ENCODE measurements at places on chromosomes 4 and X.
A peak's percentile ranks its signal among the peaks of the same experiment; 100 is the strongest.

DNA sequence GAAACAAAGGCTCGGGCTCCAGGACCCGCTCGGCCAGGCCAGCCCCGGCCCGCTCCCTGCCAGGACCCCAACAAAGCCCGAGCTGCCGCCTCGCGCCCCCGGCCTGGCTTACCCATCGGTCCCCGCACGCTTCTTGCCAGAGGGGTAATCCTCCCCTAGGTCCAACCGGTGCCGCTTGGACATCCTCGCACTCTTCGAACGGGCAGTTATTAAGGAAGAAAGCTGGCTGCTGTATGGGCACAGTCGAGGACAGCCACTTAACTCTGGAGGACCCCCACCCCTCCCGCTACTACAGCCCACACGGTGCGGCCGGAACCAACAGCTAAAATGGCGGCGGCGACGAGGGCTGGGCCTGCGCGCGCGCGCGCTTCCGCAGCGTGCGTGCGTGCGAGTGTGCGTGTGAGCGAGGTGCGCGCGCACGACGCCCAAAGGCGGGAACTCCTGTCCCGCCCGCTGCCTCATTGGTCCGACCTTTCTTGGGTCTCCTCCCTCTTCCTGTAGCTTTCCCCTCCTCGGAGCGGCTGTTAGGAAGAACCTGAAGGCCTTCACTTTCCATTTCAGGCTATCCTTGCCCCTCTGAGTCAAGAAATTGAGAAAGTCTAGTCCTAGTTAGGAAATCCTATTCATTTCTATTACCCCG lies at the start of gene DHX15:
TSS of gene DHX15 (minus strand) at position 344 of the 640 bp plus-strand sequence. CDS start at position 183, 161 bp downstream.
- peak; percentile 97 for DNase-seq

DNA sequence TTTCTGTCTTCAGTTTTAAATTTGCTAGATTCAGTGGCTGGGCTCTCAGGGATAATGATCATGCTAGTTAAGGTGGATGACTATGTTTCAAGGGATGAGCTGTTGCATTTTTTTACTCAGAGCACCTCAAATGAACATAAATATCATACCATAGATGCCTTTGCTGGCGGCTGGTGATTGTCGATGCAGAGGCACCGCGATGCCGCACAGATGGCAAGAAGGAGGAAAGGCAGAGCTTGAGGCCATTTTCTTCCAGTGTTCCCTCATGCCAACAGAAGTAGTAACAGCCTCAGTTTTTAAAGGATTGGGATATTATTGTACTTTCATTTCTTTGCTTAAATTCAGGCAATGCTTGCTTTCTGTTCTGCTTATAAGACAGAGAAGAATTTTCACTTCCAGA lies 654.7 kb upstream of the IGFBP7 start:
- DNase-seq, result no peak

- no peak for DNase-seq
Observed at GRCh38 chr4:32184186-32184585, 1464.0 kb downstream of the PCDH7 start.

DNA sequence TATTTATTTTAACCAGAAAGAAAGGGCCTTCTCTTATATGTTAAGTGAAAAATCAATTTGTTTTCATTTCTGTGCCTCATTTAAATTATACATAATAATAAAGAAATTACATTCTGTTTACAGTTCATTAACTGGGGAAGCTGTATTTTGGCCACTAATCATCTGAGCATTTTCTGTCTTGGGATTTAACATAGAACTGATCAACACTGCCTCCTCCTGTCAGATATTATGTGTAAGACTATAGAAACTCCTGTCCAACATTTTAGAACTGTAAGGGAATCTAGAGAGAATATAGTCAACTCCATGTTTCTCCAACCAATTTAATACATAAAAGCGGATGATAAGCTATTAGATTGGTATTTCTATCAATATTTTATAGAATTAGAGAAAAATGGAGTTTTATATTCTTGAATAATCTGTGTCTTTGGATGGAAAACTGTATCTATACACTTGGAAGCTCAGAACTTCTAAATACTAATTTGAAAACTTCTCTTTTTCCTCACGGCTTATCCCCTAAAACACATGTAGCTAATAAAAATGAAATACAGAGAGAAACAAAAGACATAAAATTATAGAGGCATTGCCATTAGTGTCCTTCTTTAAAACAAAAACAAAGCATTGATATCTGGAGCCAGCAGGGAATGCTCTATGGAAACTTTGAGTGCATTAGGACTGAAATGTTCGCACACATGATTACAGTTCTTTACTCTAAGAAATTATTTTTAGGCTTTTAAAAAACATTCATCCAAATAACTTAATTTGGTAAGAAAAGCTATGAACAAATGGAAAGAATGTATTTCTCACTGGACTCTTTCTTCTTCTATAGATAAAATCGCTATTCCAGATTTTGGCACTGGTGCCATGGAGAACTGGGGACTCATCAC lies 33.1 kb downstream of the ENPEP start:
- no peak for DNase-seq

GRCh38 chr4:65661471-65661870 lies 8.8 kb downstream of the EPHA5 start:
- DNase-seq, result peak; percentile 31

GRCh38 chr4:153834901-153835300 lies 46.0 kb upstream of the SFRP2 start:
- DNase-seq, result no peak

DNA sequence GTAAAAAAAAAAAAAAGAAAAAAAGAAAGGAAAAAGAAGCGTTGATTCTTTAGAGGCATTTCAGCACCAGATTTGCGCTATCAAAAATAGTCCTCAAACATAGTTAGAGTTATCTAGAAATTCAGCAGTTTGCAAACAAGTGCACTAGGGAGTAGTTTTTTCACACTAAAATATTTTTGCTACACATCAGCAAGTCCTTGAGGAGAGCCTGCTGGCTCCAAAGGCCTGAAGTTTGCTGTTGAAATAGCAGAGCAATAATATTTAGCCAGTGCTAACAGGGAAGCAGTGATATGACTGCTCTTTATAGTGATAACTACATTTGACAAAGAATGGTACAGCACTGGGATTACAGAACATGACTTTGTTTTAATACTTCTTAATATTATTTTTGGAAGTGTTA lies 472.2 kb downstream of the PCDH7 start:
- no peak for DNase-seq

GRCh38 chr4:16692961-16693506 lies 205.4 kb downstream of the LDB2 start:
- DNase-seq, result no peak

- peak; percentile 72 for DNase-seq
Observed at GRCh38 chr4:89137695-89138094, 26.4 kb downstream of the TIGD2 start.

GRCh38 chrX:22660756-22661155 lies 339.0 kb upstream of the DDX53 start:
- no peak for DNase-seq

DNA sequence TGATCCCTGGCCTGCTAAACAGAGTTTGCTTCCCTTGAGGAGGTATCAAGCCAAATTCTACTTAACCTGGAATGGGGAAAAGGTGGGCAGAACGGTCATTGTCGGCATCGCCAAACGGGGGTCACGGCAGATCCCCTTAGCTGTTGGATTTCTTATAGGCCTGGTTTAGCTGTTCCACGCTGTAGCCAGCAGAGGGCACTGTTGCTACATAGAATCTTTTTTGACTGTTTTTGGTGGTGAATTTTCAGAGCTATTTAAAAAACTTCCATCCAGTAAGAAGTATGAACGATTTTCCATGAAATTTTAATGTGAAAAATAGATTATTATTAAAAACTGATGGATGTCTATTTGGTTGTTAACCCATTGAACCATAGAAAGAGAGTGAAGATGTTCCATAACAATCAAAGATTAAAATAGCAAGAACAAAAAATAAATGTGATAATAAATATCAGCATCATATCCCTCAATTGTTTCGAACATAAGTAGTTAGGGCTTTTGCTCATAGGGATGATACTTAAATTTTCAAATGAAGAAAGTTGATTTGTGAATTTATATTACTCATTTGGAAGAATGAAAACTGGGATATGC lies 56.6 kb downstream of the LINC00632 start:
- DNase-seq, result peak; percentile 43

DNA sequence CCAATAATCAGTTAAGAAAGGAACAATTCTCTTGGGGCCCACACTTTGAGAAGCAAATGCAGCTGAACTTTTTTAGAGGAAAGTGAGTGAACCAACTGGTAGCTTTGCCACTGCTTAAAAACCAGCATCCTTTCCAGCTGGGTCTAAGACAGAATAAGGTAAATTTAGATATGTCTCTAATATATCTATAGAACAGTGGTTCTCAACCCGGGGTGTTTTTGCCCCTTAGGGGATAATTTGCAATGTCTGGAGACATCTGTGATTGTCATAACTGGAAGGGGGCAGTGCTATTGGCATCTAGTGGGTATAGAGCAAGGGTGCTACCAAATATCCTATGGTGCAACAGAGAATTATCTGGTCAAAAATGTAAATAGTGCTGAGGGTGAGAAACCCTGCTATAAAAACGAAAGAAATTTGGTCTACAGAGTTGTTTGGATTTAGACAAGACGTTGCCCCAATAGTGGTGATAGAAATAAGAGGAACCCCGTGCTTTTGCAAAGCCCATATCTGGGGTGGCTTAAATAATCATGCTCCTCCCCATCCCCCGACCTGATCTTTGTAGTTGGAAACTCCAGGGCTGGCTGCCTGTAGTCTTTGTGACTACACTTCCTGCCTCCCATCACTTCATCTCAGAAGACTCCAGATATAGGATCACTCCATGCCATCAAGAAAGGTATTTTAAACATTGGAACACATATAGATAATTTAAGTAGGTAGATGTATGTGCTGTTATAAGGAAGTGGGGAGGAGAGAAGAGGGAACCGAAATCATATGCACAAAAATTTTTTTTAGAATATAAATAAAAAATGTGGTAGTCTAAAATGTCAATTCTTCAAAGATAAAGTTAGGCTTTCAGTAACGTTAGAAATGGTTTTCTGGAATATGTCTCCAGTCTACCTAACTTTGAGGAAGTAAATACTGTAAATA lies at the start of gene TLR7:
TSS of gene TLR7 (plus strand) at position 622 of the 927 bp plus-strand sequence. CDS start 507 bp downstream, outside the sequence.
- no peak for DNase-seq

DNA sequence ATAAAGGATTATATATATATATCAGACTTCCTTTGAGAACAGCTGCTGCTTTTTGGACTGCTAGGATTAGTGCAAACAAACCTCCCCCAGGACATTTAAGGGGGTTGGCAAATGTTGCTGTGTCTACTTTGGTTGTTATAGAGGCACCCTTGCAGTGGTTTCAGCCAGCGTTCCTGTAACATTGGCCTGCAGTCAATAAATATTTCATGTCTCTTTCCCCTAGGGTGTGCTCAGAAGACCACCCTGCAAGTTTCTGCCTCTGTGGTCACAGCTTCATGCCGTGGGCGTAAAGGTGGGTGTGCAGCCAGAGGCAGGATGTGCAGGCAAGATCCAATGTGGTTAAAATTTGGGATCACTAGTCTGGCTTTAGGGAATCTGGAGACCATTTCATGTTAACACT lies 28.9 kb downstream of the FGF5 start:
- DNase-seq, result no peak

- DNase-seq, result no peak
Observed at GRCh38 chrX:109344101-109344500, 137.8 kb downstream of the GUCY2F start.

GRCh38 chr4:186727977-186728519 lies 4.4 kb upstream of the FAT1 start:
- DNase-seq, result peak; percentile 62

- no peak for DNase-seq
Observed at GRCh38 chr4:38683276-38683675, 19.3 kb downstream of the KLF3 start.
